ENCODE measurements at places on chromosomes 11 and 22.

- no peak for DNase-seq
Observed at GRCh38 chr22:49087716-49088601, 739.7 kb downstream of the BRD1 start.

DNA sequence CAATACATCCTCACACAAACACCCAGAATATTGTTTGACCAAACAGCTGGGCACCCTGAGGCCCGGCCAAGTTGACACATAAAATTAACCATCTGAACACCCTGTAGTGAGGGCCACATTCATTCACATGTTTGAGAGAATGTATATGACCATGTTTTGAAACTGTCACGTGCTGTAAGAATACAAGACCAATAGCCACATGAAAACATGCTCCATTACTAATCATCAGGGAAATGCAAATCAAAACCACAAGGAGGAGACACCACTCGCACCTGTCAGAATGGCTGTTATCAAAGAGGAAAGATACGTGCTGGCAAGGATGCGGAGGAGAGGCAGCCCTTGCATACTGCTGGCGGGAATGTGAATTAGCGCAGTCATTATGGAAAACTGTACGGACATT, 38.3 kb upstream of the IGSF9B start:
- no peak for DNase-seq

DNA sequence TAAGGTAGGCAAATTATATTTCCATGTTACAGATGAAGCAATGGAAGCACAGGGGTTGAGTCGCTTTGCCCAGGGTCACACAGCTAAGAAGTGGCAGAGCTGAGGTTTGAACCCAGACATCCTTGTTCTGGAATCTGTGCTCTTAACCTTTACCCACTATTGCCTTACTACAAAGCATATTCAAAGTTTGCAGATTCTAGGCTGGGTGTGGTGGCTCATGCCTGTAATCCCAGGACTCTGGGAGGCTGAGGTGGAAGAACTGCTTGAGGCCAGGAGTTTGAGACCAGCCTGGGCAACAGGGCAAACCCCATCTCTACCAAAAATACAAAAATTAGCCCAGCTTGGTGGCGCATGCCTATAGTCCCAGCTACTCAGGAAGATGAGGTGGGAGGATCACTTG, 27.8 kb upstream of the TFIP11 start:
- DNase-seq: no peak

GRCh38 chr11:47941907-47942558, 38.3 kb upstream of the PTPRJ start:
- DNase-seq: no peak

- no peak for DNase-seq
Observed at GRCh38 chr11:28961726-28962125, 853.5 kb downstream of the METTL15 start.

GRCh38 chr11:126165311-126165720, 46.1 kb downstream of the RPUSD4 start:
- DNase-seq: no peak

- no peak for DNase-seq
Observed at GRCh38 chr11:112277029-112277428, 16.4 kb upstream of the PLET1 start.

Measured in fibroblast of lung (primary cell).